ENCODE measurements at places on chromosomes 13 and 19. TPM values are rescaled to one million over a fixed set of nuclear protein-coding genes. Genes with fewer than 3 reads are reported as not detected.

DNA sequence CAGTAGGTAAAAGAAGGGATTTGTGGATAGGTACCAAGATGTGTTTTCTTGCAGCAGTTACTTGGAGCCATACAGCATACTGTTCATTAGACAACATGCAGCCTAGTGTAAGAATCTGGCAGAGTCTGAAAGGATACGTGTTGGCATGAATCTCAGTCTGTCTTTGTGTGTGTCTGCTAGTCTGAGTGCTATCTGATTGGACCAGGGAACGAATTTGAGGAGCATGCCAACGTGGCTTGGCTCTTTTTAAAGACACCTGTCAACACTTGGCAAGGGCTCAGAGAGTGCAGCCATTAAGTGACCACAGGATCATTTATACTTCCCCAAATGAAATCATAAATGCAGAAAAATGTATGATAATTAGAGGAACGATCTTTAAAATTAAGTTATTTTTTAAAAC lies 27.6 kb upstream of the ATXN8OS start:
- DNase-seq, result no peak

DNA sequence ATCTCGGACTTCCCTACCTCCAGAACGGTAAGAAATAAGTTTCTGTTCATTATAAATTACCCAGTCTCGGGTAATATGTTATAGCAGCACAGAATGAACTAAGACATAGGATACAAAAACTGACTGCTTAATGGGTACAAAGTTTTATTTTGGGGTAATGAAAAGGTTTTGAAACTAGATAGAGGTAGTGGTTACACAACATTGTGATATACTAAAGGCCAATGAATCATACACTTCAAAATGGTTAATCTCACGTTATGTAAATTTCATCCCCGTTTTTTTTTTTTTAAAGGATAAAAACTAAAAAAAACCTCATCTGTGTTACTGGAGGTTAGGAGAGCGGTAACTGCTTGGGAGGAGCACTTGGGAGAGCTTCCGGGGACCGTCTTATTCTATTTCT lies 23.5 kb downstream of the AKT2 start:
- no peak for DNase-seq

Gene KLK4
- polyA plus RNA-seq, result 1.2 TPM

DNA sequence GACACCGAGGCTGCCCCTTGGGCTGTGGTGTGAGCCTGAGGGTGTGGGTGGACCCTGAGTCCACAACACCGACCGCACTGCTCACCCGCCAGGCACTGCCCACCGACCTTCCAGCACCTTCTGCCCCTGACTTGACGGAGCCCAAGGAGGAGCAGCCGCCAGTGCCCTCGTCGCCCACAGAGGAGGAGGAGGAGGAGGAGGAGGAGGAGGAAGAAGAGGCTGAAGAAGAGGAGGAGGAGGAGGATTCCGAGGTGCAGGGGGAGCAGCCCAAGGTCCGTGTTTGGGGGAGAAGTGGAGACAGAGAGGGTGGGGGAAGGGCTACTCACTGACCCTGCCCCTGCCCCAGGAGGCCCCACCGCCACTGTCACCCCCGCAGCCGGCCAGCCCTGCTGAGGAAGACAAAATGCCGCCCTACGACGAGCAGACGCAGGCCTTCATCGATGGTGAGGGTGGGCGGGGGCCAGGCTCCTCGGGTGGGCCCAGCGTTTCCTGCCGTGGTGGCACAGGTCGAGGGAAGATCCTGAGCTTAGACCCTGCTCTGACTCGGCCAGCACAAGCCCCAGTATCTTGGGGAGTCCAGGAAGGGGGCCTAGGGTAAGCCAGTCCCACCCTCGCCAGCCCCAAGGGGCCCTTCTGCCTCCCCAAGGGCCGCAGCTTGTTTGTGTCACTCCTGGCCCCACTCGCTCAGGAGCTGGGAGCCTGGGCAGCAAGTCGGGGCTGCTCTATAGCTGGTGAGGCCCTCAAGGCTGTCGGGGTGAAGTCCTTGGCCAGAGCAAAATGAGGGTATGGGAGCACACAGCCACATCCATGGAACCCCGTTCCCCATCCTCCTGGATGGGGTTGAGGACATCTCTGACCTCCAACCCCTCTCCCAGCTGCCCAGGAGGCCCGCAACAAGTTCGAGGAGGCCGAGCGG lies 12.2 kb downstream of the PRKCSH start:
- no peak for DNase-seq

DNA sequence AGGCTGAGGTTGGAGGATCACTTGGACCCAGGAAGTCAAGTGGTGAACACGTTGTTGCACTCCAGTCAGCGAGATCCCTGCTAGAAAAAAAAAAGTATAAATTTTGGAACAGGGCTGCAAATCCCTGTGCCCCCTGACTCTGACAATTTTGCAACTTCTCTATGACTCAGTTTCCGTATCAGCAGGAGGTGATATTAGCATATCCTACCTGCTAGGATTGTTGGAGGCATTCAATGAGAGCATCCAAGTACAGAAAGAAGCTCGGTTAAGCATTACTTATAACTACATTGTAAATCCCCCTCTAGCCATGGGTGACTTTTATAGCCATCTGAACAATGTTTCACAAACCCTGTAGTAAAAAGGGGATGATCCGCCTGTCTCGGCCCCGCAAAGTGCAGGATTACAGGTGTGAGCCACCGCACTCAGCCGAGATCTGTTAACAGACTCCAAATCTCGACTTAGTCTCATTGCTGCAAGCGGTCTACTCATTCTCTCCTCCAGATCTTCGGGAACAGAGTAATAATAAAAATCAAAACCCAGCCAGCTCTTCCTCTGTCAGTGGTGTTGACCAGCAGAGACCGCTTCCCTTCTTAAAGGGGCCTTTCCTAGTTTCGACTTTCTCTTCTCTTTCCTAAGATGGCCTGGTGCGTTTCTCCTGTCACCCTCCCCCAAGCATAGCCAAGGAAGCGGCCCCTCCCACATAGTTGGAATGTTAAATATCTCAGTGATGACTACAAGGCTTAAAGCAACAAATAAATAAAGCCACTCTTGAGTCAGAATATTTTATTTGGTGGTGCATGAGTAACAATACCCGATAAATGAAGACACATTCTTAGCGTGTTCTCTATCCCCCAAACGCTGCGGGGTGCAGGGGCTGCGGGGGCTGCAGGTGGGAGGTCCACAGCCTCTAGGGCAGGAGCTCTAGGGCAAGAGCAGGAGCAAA lies 10.3 kb upstream of the BICRA start:
- no peak for DNase-seq

DNA sequence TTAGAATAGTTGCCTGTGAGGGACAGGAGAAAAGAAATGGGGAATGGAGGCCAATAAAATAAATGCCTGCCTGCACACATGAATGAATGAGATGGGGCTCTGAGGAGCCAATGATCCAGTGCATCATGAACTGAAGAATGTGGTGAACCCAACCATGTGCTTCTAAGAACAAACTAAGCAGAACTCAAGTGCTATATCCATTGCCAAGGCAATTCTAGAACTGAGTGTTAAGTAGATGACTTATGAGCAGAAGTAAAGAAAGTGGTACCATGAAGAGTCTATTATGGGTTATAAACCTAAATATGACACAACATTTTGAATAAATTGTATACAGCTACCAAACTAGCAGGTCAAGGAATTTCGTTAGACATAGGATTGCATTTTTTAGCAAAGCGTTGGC lies 186.1 kb downstream of the KATNAL1 start:
- DNase-seq, result no peak

DNA sequence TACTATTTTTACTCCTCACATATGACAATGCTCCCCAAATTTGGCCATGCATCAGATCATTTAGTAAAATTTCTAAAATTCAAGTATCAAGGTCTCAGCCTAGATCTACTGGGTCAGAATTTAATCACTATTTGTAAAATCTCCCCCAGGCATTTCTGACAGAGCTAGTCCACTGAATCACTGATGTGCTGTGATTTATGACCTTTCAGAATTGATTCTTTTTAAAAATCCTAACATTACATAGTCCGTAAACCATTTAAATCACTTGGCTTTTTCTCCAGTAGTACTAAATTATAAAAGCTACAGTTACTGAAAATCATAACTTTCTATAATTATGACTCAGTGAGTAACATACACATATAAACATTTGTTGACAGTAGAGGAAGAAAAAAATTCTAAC lies 92.8 kb upstream of the RAP2A start:
- DNase-seq, result no peak

GRCh38 chr13:31038834-31039552 lies 106.5 kb downstream of the TEX26 start:
- DNase-seq, result no peak

Gene HIPK4
- polyA plus RNA-seq, result not detected

Gene ADGRE1
- polyA plus RNA-seq, result 0.19 TPM

Gene QPCTL
- polyA plus RNA-seq, result 6.8 TPM

Gene ZNF528
- 10.1 TPM for polyA plus RNA-seq

- peak; percentile 75 for DNase-seq
These were observed at the start of gene FXYD5 for GRCh38 chr19:35154525-35155406. FXYD5 (plus strand) TSS chr19:35154735; CDS start chr19:35155551, 816 bp downstream.

All from kidney (tissue), 22 donors.